ENCODE measurements at places on chromosomes 1 and 21. TPM values are rescaled to one million over a fixed set of nuclear protein-coding genes. Genes with fewer than 3 reads are reported as not detected.
A peak's percentile ranks its signal among the peaks of the same experiment; 100 is the strongest.

DNA sequence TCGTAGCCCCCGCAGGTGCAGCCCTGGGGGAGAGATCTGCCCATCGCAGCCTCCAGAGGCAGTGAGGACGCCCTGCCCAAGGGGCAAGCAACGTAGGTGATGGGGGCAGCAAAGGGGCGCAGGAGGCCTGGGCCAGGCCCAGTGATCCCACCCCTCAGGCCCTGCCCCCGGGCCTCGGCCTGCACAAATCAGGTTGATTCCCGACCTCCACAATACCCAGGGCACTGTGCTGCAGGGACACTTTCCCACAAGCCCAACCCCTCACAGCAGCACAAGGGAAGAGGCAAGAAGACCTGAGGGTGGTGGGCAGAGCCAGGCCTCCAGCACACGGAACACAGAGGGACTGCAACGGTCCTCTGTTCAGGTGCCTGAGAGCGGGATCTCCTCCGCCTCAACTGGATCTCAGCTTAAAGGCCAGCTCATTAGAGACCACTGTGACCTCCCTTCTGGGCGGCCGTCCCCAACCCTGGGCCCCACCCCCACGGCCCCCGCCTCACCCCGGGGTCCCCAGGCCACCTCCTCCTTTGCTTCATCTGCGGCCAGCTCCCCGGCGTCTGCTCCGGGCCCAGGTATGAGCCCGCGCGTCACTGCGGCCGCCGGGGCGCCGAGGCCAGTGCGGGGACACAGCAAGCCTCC lies 812 bp upstream of the ARF1 start:
- H3K4me3 ChIP-seq = peak overlapping the region; percentile 79
- no peaks in the 10 kb centered on the region for H3K27me3 ChIP-seq
- no peaks in the 10 kb centered on the region for H3K36me3 ChIP-seq
- DNase-seq = no peak
- H3K4me1 ChIP-seq = peaks cover 23% of the 10 kb centered on the region
- peak overlapping the region; percentile 100 for H3K27ac ChIP-seq

Gene SLAMF7
- total RNA-seq = 5.7 TPM

DNA sequence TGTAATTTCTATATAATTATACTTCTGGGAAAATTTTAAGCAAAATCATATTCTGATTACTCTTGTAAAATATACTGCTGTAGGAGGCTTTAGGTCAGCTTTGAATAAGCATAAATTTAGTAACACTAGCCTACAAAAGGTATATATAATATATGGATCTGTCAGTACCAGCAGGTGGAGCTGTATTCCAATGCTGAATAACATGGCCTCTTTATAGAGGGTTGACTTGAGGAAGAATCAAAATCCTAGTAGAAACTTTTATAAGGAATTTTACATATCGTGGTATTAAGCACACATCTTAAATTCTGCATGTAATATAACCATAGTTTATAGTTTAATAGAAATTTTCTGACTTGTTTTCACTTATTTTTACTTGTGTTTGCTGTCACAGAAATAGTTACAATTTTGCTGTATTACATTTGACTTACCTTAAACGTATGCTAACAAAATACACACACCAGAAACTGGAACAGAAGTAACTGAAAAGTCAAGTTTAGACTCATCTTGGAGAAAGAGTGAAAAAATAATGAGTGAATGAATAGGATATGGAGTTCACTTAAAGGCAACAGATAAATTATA lies 79.3 kb downstream of the HMCN1 start:
- no peak overlapping the region for H3K4me3 ChIP-seq
- no peak overlapping the region for H3K27ac ChIP-seq
- H3K27me3 ChIP-seq = no peaks in the 10 kb centered on the region
- no peak for DNase-seq
- H3K4me1 ChIP-seq = no peaks in the 10 kb centered on the region

Gene PTAFR
- total RNA-seq = 5.6 TPM

Measured in breast epithelium (tissue), 4 donors.